ENCODE measurements at places on chromosomes 12 and 14.

DNA sequence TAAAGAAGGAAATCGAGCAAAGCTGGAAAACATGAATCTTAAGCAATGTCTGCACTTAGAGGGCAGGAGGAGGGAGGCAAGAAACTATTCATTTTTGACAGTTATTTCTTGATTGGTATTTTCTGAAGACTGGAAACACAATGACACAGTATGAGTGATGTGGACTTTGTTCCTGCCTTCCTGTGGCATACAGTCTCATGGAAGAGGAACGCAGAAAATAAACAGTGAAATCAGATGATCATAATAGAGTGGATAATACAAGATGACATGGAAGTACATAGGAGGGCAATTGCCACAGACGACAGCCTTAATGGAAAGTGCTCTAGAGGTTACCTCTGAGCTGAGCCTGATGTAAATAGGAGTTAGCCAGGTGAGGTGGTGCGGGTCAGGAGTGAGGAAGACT lies 140.4 kb upstream of the MAX start:
- DNase-seq: no peak

DNA sequence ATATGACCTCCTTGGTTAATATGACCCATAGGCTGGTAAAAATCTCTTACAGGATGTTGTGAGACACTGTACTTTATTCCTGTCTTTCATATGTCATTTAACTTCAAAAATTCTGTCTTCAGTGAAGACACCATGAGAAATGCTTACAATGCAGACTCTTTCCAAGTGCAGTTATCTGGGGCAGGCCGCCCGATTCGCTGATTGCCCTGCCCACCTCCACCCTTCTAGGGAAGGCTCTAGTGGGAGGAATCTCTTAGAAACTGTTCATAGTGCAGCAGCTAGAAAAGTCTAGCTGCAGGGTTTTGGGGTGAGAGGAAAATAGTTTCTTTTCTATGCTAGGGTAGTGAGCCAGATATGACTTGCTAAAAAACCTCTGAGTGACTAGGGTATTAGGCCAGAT lies 15.0 kb upstream of the CIPC start:
- no peak for DNase-seq

GRCh38 chr12:112963227-112963861 lies 15.0 kb upstream of the OAS2 start:
- DNase-seq: no peak

- no peak for DNase-seq
Measured at GRCh38 chr14:105128059-105128458, 40.5 kb downstream of the JAG2 start.

DNA sequence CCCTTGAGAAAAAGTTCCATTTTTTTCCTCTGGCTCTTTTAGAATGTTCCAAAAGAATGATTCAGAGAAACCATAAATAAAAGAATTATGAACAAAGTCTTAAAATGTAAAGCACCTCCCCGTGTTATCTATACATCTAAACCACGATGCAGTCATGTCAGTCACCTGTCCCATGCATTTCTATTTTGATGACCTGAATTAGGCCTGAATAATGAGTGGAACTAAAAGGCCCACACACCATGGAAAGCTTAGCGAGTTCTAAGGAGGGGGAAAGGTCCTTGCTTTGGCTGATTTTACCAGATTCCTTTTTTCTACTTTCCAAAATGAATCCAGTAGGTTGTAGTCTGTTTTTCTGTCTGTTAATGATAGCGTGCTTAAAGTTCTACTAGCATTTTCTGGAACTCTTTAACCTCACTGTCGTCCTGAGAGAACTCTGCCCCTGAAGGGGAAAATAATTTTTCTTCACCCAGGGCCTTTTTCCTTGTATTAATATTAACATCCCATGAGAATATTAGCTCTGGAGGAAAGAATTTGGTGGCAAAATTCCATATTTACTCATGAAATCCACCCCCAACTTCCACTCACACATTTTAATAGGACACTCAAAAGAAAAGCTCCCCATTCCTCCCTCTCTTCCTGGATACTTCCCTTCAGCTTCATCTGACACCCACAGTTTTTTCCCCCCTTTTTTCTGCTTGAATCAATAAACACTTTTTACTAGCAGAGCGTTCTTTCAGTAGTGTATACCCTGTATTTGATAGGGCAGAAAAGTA lies 266.3 kb upstream of the DIO2 start:
- no peak for DNase-seq

GRCh38 chr12:93677195-93678064 lies at the start of gene CRADD:
Gene CRADD, plus strand, starts transcription at chr12:93677375.
- peak; percentile 72 for DNase-seq

DNA sequence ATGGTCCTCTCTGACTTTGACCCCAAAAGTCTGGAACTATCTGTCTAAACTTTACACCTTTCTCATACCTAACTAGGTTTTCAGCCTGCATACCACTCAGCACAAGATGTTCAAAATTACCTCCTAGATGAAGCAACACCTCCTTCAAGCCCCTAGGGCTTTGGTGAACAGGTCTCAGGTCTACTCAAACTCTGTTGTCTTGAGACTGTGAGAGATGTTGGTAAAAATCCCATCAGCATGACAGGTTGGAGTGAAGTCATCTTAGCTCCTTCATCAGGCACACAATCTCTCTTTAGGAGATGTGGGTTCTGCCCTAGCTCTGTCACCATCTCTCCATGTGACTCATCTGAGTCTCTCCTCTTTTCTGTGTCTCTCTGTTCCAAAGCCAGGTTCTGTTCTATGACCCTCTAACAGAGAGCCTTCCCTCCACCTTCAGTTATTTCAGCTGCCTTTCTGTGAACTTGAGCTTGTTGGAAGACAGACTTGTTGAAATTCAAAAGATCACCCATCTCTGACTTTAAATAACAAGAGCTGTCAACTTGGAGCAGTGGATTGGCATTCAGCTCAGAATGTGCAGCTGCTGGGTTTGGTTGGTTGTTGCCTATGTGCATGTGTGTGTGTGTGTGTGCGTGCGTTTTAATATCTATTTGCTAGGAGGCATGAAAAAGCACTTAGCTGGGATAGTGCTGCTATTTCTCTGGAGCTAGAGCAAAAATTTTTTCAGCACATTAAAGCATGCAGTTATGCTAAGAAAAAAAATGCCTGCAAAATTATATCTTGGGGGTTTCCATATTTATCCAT lies 130.7 kb downstream of the CRACR2A start:
- no peak for DNase-seq

DNA sequence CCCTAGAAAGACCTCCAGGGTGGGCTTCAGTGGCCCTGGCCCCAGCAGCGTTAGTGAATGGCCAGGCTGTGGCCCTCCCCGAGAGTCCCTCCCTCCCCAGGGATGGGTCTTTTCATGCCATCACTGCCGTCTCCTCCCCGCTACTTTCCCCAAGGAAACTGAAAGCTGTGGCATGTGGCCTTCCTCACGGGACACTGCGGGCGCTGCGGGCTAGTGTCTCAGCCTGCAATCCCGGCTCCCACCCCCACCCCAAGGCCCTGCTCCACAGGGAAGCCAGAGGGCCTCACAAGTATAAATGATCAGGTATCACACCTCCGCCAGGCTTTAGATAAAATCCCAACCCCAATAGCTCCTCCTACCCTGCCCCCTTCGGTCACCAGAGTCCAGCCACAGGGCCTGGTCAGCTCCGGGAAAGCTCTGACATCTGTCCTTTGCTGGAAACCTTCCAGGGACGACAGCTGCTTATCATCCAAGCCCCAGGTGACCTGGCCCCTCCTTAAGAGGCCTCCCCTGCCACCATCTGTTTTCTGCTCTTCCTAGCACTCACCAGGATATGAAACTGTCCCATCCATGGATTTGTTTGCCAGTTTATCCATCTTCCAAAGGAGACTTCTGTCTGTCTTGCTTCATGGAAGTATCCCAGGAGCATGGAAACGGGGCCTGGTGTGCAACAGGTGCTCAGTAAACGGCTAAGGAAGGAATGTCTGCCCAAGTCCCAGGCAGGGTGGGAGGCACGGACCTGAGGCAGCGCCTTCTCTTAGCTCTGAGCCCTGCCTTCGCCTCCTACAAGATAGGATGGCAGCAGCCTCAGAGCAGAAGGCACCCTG lies 31.6 kb downstream of the CCDC85C start:
- no peak for DNase-seq

GRCh38 chr12:95213928-95214327 lies 3.3 kb downstream of the FGD6 start:
- no peak for DNase-seq

DNA sequence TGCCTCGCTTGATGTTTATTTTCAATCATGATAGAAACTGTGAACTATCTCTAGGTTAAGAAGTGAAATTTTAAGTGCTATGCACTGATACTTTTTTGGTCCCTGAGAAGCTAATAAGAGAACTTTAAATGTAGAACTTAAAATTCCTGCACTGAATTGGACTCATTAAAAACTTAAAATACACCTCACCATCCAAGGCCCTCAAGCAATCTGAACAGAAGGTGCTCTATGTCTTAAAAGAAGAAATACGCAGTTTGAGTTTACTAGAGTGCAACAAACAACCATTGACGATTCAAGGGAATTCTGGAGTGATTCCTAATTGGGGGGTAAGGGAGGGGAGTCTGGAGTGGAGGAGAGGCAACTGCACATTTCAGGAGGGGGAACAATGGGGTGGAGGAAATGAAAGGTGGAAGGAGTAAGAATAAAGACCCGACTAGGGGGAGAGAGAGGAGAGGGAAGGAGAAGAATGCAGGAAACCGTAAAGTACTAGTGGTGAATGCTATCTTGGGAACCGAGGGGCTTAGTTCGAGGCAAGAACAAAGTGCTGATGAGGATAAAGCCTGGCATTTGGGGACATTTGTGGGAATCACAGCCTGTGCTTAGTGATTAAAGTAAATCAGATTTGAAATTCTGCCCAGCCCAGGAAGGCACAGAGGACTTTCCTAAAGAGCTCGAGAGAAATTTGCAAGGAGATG lies 389.7 kb downstream of the AACS start:
- no peak for DNase-seq

DNA sequence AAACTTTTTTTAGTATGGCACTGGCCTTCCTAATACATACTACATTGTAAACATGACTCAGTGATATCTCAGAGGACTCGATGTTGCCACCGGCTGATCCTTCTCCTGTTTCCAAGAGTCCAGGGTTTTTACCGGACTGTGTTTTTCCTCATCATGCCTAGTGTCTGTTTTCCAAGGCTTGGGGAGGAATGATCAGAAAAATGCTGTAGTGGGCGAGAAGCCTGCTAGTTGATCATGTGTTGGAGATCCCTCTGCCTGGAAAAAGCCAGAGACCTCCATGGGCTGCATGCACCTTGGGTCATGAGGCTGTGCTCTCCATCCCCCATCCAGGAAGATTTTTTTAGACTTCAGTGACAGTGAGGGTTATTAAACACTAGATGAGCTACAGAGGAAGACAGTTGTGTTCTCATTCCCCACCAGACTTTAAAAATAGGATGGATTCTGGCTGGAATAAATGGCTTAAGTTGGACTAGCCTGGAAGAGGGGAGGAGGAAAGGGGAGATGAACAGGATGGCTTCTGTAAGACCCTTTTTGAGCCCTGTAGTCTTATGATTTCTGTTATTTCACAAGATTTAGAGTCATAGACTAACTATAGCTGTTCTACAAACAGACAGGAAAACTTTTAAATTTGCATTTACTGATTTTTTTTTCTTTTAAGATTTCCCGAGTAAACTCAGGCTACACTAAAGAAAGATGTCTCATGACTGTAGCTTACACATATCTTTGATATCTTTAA lies 145.7 kb downstream of the SAMD4A start:
- no peak for DNase-seq

- no peak for DNase-seq
Measured at GRCh38 chr12:116657921-116658495, 79.9 kb downstream of the SPRING1 start.

- DNase-seq: no peak
Measured at GRCh38 chr14:81301813-81302212, 81.1 kb upstream of the GTF2A1 start.

DNA sequence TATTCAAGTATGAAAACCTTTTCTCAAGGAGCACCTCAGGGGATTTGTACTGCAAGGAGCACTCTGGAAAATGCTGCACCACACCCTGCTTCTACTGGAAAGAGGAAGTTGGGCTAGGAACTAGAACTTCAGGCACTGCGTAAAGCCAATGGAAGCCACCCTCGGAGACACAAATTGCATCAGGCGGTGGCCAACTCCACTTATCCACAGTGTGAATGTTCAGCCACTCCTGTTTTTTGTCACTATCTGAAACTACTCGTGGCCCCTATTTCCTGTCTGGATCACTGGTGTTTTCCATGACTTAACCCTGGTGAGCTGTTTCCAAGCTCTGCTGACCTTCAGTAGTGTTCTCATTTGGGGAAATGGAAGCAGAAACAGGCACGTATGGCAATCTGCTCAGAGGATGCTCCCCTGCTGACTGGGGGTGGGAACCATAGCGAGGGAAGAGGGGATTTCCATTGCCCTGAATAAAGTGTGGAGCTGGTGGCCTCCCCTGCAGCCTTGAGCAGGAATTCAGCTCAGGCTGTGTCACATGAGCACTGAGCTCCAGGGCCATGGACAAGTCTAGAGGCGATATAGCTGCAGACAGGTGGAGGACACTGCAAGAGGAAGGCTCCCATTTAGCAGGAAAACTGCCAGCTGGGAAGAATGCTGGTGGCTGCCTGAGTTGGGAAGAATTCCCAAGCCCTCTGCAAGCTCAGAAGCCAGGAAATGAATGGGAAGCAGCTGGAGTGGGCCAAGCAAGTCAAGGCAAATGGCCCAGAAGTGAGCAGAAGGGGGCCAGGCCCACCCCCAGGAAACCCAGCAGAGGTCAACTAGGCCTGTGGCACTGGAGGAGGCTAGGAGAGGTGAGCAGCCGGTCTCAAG lies 50.5 kb upstream of the RAP1B start:
- no peak for DNase-seq

GRCh38 chr12:98149270-98149669 lies 366.1 kb upstream of the TMPO start:
- DNase-seq: no peak

GRCh38 chr12:23352670-23353069 lies 596.8 kb downstream of the SOX5 start:
- DNase-seq: no peak

DNA sequence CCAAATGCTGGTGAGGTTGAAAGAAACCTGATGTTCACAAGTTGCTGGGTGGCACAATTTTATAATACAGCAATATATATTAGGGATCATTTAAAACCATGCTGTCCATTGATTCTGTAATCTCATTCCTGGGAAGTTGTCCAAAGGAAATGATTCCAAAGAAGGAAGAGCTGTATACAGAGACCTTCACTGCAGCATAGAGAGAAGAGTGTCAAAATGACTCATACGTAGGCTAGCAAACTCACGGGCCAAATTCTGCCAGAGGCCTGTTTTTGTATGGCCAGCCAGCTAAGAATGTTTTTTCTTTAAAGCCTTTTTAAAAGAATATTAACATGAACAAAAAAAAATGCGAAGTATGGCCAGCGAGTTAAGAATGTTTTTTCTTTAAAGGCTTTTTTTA lies 69.2 kb upstream of the MED13L start:
- DNase-seq: no peak

DNA sequence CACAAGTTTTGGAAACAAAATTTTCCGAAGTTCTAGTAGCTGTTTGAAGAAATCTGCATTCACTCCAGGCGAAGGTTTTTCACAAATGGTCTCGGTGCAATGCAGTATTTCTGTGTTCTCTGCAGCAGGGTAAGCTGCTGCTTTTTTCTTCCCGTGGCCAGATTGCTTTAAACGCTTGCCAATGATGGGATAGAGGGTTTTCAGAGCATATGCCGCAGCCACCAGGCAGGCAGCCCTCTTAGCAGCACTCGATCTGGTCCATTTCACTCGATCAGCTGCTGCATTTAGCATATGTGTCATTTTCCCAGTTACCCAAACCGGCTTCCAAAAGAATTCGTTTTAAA lies 315 bp downstream of the ABCD2 start:
- no peak for DNase-seq

GRCh38 chr12:123427036-123427769 lies 9.3 kb downstream of the RILPL2 start:
- no peak for DNase-seq

GRCh38 chr14:76901171-76902055 lies 75.2 kb downstream of the LRRC74A start:
- no peak for DNase-seq

All from stimulated activated CD8-positive, alpha-beta memory T cell treated with anti-CD3 and anti-CD28 coated beads, Interleukin-12 subunit alpha, Interleukin-12 subunit beta, amount 100 ng/mL, for 1 hour (primary cell).